Stimulated activated CD4-positive, alpha-beta T cell treated with anti-CD3 and anti-CD28 coated beads, Interleukin-15, amount 100 ng/mL, for 48 hours (primary cell): ENCODE measurements at places on chromosomes 2 and 18.

GRCh38 chr2:12488352-12489318 is 228.1 kb upstream of the TRIB2 start:
- DNase-seq: no peak

GRCh38 chr2:42216694-42217093 is 47.5 kb downstream of the EML4 start:
- DNase-seq: no peak

- DNase-seq: peak; percentile 30
These were observed 198.5 kb downstream of the UBE2E3 start for GRCh38 chr2:181178823-181179412.

DNA sequence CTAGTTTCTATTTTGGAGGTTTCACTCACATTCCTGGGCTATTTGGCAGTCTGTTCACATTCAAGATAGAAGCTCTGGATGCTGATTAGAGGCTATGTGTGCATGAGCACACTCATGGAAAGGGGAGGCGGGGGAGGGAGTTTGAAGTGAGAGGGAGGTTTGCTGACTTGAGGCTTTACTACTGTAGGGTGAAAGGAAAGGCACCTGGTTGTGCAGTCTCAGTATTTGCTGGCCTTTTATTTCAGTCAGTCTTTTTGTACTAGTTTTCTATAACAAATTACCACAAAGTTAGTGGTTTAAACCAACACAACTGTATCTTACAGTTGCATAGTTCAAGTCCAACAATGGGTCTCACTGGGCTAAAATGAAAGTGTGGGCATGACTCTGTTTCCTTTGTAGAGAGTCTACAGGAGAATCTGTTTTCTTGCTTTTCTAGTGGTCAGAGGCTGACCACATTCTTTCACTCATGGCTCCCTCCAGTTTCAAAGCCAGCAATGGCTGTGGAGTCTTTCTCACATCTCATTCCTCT is 47.7 kb upstream of the NR4A2 start:
- DNase-seq: no peak

- no peak for DNase-seq
These were observed 153.1 kb downstream of the SETBP1 start for GRCh38 chr18:44833786-44834185.

GRCh38 chr2:166651080-166651675 is 157.1 kb upstream of the SCN7A start:
- no peak for DNase-seq

DNA sequence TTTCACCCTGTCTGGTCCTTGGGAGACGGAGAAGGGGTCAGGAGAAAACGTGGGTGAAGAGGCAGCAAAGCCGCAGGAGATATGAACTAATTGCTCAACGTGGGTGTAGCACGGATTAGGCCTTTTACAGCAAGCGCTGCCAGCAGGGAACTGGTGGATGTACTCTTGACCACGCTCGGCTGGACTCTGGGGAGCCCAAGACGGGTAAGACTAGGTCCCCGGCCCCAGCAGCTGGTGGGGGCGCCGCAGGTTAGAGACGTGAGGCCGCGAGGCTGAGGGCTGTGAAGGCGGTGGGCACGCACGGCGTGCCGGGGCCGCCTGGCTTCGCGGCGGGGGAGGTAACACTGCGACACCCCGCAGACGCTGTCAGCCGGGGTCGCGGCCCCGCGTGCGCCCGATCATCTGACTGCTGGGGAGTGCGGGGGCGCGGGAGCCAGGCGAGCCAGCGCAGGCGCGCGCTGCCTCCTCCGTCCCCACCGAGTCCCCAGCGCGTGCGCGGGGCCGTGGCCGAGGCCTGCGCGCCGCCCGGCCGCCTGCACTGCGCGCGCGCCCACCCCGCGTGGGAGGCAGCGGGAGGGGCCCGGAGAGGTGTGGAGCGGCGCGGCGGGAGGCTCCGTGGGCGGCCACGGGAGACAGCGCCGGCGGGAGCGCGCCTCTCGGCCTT is at the start of gene CLIP4:
CLIP4 (plus strand) TSS at position 470 of the 664 bp plus-strand sequence. CDS start 5,974 bp downstream, outside the sequence.
- DNase-seq: no peak

DNA sequence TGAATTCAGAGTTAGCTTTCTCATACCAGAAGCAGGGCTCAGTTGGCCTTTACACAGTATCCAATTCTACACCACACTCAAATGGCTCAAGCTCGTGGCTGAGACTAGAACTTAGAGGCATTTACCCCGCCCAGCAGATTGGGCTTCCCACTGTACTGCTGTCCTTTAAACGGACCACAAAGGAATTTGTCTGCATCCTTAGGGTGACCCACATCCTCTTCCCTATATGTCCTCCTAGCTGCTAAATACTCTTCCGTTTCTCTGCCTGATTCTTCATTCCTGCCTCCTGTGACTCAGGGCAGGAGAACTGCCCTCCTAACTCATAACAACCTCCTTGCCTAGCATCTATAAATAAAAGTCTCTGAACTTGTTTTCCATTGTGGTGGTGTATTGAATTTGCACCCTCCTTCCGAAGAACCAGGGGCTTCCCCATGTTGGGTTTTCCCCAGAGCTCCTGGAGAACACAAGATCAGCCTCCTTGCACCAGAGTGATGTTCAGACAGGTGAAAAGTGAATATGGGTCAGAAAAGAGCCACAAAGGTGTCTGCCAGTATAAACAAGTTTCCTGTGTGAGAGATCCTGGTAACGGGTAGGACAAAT is 32.0 kb upstream of the MC4R start:
- DNase-seq: no peak

DNA sequence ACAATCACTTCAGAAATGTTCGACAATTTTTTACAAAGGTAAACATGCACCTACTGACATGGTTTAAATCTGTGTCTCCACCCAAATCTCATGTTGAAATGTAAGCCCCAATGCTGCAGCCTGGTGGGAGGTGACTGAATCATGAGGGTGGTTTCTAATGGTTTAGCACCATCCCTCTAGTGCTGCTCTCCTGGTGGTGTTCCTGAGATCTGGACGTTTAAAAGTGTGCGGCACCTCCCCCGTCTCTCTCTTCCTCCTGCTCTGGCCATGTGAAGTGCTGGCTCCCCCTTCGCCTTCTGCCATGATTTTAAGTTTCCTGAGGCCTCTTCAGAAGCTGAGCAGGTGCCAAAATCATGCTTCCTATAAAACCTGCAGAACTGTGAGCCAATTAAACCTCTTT is 28.3 kb downstream of the MAP3K2 start:
- no peak for DNase-seq

DNA sequence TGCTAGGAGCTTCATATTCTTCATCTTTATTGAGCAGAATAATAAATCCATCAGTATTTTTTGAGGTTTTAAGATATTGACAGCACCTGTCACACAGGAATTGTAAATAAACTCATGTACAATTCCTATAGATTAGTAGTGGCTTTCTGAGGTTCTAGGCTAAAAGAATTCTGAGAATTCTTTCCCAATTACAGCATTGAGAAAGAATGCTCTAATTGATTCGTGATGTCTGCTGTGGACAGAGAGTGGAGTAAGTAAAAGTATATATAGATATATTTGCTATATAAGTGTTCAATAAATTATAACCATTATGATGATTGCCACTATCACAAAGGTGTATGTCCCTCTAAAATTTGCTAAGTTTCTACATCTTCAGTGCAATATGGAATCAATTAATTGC is 186.5 kb upstream of the NRP2 start:
- DNase-seq: no peak

GRCh38 chr18:75249672-75250470 is 39.3 kb downstream of the TSHZ1 start:
- DNase-seq: no peak

GRCh38 chr2:52341732-52342131 is 1309.8 kb upstream of the NRXN1 start:
- no peak for DNase-seq

- no peak for DNase-seq
These were observed 63.5 kb upstream of the NFE2L2 start for GRCh38 chr2:177328056-177328455.

DNA sequence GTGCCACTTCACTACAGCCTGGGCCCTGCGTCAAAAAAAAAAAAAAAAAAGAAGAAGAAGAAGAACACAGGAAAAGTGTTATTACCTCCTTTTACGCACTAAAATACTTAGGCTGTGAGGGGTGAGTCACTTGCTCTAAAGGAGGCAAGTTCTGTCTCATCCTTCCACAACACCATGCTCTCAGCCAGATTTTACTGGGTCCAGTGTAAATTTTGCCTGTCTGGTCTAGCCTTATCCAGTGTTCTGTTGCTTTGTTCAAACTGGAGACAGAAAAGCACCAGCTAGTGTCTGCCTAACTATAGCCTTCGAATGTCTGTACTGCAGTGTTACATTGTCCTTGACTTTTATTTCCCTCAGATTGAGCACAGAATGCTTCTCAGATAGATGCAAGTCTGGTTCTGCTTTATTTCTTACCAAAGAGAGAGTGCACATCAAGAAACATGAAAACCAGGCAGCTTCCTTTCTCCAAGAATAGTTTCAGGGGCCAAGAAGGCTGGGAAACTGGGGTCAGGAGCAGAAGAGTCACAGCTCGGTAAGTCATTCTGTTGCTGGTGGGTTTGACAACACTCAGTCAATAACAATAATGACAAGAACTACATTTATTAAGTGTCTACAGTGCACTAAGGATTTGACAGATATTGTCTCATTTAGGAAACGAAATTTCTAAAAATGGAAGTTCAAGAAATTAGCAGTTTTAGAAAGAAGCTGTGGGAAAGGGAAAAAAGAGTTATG is 3.1 kb upstream of the MSGN1 start:
- DNase-seq: no peak

- DNase-seq: no peak
These were observed 453.8 kb upstream of the MC4R start for GRCh38 chr18:60826346-60826745.

GRCh38 chr2:29011418-29012060 is 30.4 kb downstream of the TOGARAM2 start:
- DNase-seq: peak; percentile 45

DNA sequence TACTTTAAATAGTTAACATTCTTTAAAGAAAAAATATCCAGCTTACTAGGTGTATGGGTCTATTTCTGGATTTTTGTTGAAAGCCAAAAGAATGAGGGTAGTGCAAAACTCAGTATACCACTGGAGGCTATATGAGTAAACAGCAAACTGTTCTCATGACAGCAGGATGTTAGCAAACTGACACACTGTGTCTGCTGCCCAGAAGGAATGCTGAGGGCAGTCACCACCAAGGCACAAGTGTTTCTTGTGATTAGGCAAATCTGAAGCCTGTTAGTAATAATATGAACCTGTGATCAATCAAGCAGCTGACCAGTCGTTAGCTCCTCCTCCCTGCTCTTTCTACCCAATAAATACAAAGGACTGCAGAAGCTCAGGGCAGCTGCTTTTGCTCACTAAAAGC is 50.5 kb upstream of the SULT1C3 start:
- DNase-seq: no peak

DNA sequence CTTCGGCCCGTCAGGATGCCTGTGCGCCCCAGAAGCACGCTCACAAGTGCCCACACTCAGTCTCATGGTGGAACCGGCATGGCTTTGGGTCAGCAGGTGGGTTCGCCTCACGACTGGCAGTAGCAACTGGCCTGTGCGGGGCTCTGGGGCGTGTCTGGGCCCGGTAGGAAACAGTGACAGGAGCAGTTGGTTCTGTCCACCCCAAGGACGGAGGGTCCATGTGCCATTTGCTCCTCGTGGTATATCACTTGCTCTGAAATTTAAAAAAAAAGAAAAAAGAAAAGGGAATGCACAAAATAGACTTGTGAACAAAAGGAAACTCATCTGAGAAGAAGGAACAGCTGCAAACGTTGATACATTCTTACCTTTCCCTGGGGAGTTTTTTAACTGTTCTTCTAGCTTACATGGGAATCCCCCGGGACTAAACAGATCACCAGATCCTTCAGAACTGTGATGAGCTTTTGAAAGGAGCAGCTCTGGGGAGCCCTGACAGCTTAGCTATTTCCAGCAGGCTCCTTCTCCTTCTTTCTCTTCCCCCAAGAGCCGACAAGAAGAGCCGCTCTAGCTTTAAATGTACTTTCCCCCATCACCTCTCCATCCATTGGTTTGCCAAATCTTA is 42.8 kb downstream of the TRAPPC12 start:
- no peak for DNase-seq

DNA sequence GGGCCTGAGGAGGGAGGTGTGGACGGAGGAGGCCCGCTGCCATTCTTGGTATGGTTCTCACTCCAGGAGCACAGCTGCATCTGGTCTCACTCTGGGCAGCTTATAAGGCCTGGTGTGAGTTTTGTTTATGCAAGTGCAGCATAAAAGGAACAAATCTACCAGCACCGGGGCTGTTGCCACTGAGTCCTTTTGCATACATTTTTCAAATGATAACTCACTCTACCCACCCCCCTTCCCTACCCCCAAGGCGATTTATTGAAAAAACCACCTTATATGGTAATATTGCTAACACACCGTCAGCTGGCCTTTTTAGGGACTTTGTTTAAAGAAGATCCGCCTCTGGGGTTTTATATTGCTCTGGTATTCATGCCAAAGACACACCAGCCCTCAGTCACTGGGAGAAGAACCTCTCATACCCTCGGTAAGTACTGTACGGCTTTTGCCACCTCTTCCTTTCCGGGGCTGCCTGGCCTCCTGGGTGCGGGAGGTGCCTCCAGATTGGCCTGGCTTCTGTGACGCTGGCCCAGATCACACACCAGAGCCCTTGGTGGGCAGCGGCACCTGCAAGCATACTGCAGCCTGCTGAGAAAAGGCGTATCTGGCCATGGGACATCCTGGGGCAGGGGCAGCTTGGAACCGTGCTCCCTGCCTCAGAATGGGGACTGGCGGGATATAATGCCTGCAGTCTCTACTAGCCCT is at the start of gene ACTG2:
ACTG2 (plus strand) TSS at position 378 of the 699 bp plus-strand sequence. CDS start 8,304 bp downstream, outside the sequence.
- DNase-seq: no peak

GRCh38 chr2:74147727-74148456 is at the start of gene BOLA3:
BOLA3 (minus strand) TSS chr2:74147912; CDS start chr2:74147874, 38 bp downstream.
- peak; percentile 87 for DNase-seq

- no peak for DNase-seq
These were observed 22.1 kb upstream of the MAT2A start for GRCh38 chr2:85516653-85517389.

GRCh38 chr2:226435146-226435545 is 364.5 kb downstream of the IRS1 start:
- no peak for DNase-seq

DNA sequence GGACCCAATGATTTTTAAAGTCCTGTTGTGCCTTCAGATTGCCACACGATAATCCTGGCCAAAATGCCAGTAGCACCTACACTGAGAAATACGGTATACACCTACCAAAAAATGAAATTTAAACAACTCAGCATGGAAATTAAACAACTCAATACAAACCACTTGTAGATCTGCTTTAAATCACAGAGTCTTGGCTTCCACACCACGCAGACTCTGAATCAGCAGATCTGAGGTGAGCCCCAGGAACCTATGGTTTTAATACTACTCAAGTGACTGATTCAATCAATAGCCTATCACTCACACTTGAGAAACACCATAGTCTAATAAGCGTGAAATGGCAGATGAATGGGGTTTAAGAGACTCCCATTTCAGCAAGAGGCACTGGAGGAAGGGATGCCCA is 46.9 kb downstream of the MAP4K3 start:
- DNase-seq: no peak

GRCh38 chr2:2845267-2845666 is 514.2 kb upstream of the MYT1L start:
- DNase-seq: no peak

GRCh38 chr18:27497246-27497645 is 312.1 kb upstream of the CHST9 start:
- no peak for DNase-seq

GRCh38 chr18:74078257-74078656 is 69.4 kb downstream of the FBXO15 start:
- DNase-seq: no peak
